Endothelial cell (in vitro differentiated cells): ENCODE measurements at places on chromosomes 13 and 19. TPM values are rescaled to one million over a fixed set of nuclear protein-coding genes. Genes with fewer than 3 reads are reported as not detected.

Gene WIZ
- total RNA-seq, result 79.0 TPM

GRCh38 chr13:32802159-32802558, 214.1 kb upstream of the KL start:
- H3K4me1 ChIP-seq, result no peaks in the 10 kb centered on the region
- peaks cover 4% of the 10 kb centered on the region for H3K36me3 ChIP-seq
- H3K4me3 ChIP-seq, result no peak overlapping the region
- no peak for DNase-seq
- peaks cover 2% of the 10 kb centered on the region for H3K27me3 ChIP-seq

Gene ITM2B
- total RNA-seq, result 448 TPM

DNA sequence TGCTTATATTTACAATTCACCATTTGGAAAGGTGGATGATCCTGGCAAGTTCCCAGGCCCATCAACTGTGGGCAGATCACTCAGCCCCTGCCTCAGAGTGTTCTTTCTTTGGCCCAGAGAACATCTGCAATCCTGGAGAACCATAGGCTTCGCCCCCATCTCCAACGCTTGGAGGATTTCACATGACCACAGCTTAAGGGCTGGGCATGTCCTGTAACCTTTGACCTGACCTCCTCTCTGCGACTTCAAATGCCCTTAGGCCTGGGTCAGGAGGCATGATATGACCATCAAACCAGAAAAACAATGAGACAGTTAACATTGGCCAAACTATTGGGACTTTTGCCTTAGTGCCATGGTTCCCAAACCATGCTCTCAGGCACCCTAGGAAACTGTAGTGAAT, 7.2 kb upstream of the MBNL2 start:
- no peak overlapping the region for H3K4me3 ChIP-seq
- H3K27me3 ChIP-seq, result no peaks in the 10 kb centered on the region
- H3K36me3 ChIP-seq, result no peaks in the 10 kb centered on the region
- no peaks in the 10 kb centered on the region for H3K4me1 ChIP-seq

Gene GTPBP3
- total RNA-seq, result 27.3 TPM

DNA sequence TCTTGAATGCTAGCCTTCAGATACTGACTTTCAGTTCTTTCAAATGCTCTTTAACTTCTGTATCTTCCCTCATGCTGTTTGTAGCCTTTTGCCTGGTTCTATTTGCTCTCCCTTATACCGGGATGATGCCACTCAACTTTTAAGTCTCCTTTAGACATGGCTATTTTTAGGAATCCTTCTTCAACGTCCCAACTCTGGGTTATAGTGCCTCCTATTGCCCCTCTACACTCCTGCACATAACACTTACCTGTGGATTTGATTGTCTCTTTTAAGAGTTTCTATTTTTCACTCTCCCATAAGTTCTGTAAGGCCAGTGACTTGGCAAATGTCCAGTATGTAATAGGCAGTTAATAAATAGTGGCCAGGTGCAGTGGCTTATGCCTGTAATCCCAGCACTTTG, 343.0 kb downstream of the KLF5 start:
- H3K4me1 ChIP-seq, result no peaks in the 10 kb centered on the region
- no peak for DNase-seq
- peaks cover 5% of the 10 kb centered on the region for H3K27me3 ChIP-seq
- H3K4me3 ChIP-seq, result no peak overlapping the region
- no peak overlapping the region for H3K27ac ChIP-seq

- peak; percentile 76 for DNase-seq
- peak overlapping the region; percentile 36 for H3K27ac ChIP-seq
- peak overlapping the region; percentile 42 for H3K4me3 ChIP-seq
- no peaks in the 10 kb centered on the region for H3K4me1 ChIP-seq
- peaks cover 16% of the 10 kb centered on the region for H3K36me3 ChIP-seq
- peaks cover 9% of the 10 kb centered on the region for H3K27me3 ChIP-seq
Measured at GRCh38 chr19:1624458-1624857, 19.2 kb upstream of the UQCR11 start.

DNA sequence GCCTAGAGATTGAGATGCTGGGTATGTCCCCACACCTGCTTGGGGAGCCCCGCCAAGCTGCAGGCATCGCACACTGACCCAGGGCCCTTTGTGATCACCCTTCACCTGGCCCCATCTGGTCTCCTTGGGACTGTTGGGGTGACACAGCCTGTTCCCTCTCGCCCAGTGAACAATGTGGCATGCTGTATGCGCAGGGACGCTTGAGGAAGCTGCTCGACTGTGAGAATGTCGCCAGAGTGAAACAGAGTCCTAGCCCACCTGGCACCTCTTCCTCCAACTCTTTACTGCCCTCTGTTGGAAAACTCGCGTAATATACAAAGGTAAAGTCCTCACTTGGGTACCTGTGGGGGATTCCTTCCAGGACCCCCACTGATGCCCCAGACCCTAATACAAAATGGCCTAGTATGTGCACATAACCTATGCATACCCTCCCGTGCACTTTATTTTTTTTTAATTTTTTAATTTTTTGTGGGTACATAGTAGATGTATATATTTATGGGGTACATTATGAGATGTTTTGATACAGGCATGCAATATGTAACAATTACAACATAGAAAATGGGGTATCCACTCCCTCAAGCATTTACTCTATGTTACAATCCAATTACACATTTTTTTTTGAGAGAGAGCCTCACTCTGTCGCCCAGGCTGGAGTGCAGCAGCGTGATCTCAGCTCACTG, 9.0 kb downstream of the BLOC1S3 start:
- DNase-seq, result no peak
- H3K4me1 ChIP-seq, result peaks cover 6% of the 10 kb centered on the region
- peaks cover 5% of the 10 kb centered on the region for H3K27me3 ChIP-seq

GRCh38 chr19:664913-665443, 2.0 kb upstream of the RNF126 start:
- peaks cover 20% of the 10 kb centered on the region for H3K27me3 ChIP-seq
- H3K36me3 ChIP-seq, result peaks cover 8% of the 10 kb centered on the region
- H3K4me1 ChIP-seq, result peaks cover 8% of the 10 kb centered on the region
- peak; percentile 96 for DNase-seq

DNA sequence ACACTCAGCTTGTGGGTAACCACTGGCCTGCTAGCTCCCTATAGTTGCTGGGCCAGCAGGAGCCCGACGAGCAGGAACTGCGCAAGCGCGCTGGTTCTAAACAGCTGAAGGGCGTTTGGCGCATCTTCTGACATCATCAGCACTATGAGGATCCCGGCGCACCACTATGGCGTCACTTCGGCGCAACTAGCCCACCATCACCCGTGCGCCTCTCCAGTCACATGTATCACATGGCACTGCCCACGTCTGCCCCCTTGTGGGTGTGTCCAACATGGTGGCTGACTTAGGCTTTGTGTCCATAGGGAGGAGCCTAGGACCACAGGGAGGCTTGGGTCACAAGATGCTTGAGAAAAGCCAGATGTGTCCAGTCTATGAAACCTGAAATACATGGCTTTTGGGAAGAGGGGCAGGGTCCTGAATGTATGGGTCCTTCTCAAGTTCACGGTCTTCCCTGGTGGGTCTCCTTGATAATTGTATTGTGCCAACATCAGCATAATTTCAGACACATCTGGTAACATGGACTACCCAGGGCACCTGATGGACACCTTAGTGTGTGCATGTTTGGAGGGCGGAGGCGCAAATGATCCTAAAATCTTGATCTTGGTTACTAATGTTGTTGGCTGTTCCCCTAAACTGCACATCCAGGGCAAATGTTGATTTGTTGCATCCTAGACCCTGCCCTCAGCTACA, 18.0 kb downstream of the KLK4 start:
- peaks cover 8% of the 10 kb centered on the region for H3K36me3 ChIP-seq
- H3K4me1 ChIP-seq, result no peaks in the 10 kb centered on the region
- no peak for DNase-seq
- H3K27ac ChIP-seq, result no peak overlapping the region

DNA sequence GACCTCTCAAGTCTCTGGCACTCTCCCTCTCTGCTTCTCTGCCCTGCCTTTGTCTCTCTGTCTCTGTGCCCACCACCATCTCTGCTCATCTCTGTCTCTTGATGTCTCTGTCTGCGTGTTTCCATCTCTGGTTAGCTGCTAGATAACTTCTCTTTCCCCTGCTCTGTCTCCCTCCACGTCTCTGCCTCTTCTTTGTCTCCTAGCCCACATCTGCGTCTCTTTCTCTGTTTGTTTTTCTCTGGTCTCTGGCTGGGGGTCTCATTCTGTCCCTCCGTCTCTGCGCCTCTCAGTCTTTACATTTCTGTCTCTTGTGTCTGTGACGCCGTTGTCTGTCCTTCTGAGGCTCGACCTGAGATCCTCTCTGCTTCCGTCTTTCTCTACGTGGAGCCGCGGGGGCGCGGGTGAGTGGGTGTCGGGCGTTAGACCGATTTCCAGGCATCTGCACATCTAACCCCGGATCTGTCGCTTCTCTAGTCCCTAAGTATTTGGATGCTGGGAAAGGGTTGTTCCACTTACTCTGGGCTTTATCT, 386 bp downstream of the GIPR start:
- peaks cover 28% of the 10 kb centered on the region for H3K4me1 ChIP-seq
- DNase-seq, result no peak
- H3K36me3 ChIP-seq, result peaks cover 5% of the 10 kb centered on the region
- H3K4me3 ChIP-seq, result peak overlapping the region; percentile 80
- H3K27me3 ChIP-seq, result peaks cover 28% of the 10 kb centered on the region

DNA sequence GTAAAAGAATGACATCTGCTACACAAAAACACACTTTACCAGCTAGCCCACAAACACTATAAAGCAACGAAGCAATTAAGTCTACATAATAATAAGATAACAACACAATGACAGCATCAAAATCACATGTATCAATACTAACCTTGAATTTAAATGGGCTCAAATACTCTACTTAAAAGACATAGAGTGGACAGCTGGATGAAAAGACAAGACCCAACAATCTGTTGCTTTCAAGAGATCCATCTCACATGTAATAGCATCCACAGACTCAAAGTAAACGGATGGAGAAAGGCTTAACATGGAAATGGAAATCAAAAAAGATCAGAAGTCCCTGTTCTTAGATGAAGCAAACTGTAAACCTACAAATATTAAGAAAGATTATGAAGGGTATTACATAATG, 2175.9 kb downstream of the PCDH9 start:
- H3K4me1 ChIP-seq, result no peaks in the 10 kb centered on the region
- no peaks in the 10 kb centered on the region for H3K27me3 ChIP-seq
- no peak for DNase-seq
- H3K27ac ChIP-seq, result no peak overlapping the region
- H3K4me3 ChIP-seq, result no peak overlapping the region

DNA sequence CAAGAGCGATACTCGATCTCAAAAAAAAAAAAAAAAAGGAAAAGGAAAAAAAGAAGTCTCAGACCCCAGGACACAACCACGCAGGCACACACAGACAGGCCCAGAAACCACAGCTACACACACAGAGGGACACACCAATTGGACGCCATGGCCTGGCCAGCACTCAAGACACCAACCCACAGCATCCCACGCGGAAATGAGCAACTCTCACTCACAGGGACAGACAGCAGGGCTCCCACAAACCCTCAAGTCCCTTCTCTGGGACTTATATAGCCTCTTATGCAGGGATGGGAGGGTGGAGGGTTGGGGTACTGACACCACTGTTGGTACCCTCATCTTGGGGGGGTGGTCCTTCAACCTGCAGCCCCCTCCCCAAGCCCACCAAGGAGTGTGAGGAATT, 5.9 kb downstream of the NOTCH3 start:
- H3K27me3 ChIP-seq, result peaks cover 16% of the 10 kb centered on the region
- H3K4me3 ChIP-seq, result peak overlapping the region; percentile 82
- no peak for DNase-seq
- H3K27ac ChIP-seq, result no peak overlapping the region
- H3K36me3 ChIP-seq, result peaks cover 28% of the 10 kb centered on the region
- peaks cover 10% of the 10 kb centered on the region for H3K4me1 ChIP-seq

- H3K27me3 ChIP-seq, result no peaks in the 10 kb centered on the region
- H3K27ac ChIP-seq, result no peak overlapping the region
- H3K4me1 ChIP-seq, result peaks cover 10% of the 10 kb centered on the region
Measured at GRCh38 chr13:42164557-42165125, 107.3 kb upstream of the AKAP11 start.

DNA sequence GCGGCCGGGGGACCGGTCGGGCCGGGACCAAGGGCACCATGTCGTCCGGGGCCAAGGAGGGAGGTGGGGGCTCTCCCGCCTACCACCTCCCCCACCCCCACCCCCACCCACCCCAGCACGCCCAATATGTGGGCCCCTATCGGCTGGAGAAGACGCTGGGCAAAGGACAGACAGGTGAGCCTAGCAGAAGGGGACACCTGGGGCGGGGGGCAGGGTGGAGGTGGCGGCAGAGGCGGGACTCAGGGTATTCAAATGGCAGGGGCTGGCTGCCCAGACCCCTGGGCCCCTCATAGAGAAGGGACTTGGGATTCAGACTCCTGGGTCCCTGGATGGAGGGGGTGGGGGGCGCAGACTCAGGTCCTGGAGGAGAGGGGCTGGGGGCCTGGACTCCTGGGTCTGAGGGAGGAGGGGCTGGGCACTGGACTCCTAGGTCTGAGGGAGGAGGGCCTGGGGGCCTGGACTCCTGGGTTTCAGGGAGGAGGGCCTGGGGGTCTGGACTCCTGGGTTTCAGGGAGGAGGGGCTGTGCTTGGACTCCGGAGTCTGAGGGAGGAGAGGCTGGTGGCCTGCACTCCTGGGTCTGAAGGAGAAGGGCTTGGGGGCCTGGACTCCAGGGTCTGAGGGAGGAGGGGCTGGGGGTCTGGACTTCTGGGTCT, 735 bp downstream of the BRSK1 start:
- H3K27me3 ChIP-seq, result peaks cover 17% of the 10 kb centered on the region
- peaks cover 7% of the 10 kb centered on the region for H3K4me1 ChIP-seq
- H3K4me3 ChIP-seq, result peak overlapping the region; percentile 56
- H3K36me3 ChIP-seq, result no peaks in the 10 kb centered on the region

Gene B3GNT3
- 0.77 TPM for total RNA-seq

Gene LRRC63
- total RNA-seq, result not detected

GRCh38 chr13:27398360-27398759, 26.1 kb upstream of the GTF3A start:
- no peaks in the 10 kb centered on the region for H3K27me3 ChIP-seq
- no peak for DNase-seq
- H3K27ac ChIP-seq, result no peak overlapping the region
- no peaks in the 10 kb centered on the region for H3K36me3 ChIP-seq
- H3K4me1 ChIP-seq, result no peaks in the 10 kb centered on the region
- no peak overlapping the region for H3K4me3 ChIP-seq

GRCh38 chr13:31801088-31801487, 61.8 kb downstream of the RXFP2 start:
- peaks cover 17% of the 10 kb centered on the region for H3K4me1 ChIP-seq
- no peak overlapping the region for H3K27ac ChIP-seq
- no peaks in the 10 kb centered on the region for H3K36me3 ChIP-seq
- DNase-seq, result no peak

GRCh38 chr13:37905736-37906135, 36.2 kb upstream of the TRPC4 start:
- no peak overlapping the region for H3K27ac ChIP-seq
- H3K4me1 ChIP-seq, result peaks cover 4% of the 10 kb centered on the region
- H3K27me3 ChIP-seq, result no peaks in the 10 kb centered on the region
- no peak overlapping the region for H3K4me3 ChIP-seq
- H3K36me3 ChIP-seq, result no peaks in the 10 kb centered on the region

GRCh38 chr19:49758292-49758691, 4.8 kb downstream of the TSKS start:
- H3K4me3 ChIP-seq, result no peak overlapping the region
- no peak for DNase-seq
- H3K36me3 ChIP-seq, result peaks cover 3% of the 10 kb centered on the region
- peaks cover 7% of the 10 kb centered on the region for H3K4me1 ChIP-seq
- no peak overlapping the region for H3K27ac ChIP-seq
